ENCODE measurements at places on chromosomes 13 and 19. TPM values are rescaled to one million over a fixed set of nuclear protein-coding genes. Genes with fewer than 3 reads are reported as not detected.

DNA sequence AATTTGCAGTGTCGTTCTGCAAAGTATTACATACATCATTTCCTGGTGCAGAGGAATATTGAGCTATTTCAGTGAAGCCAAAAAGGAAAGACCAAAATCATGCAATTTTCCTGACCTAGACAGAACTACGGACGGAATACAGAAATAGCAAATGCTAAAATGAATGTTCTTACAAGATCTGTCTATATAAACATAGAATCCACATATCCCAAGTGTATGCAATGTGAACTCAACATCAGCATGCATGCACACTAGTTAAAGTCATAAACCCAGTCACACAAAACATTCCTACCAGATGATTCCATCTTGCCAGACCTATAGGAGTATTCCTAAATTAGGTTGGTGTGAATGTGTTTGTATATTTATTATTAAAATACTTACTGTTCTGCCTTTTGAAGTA lies 383.7 kb upstream of the ZNF507 start:
- H3K27me3 ChIP-seq = no peaks in the 10 kb centered on the region
- no peak overlapping the region for H3K27ac ChIP-seq
- H3K4me3 ChIP-seq = no peak overlapping the region
- H3K4me1 ChIP-seq = no peaks in the 10 kb centered on the region
- no peak for DNase-seq
- no peaks in the 10 kb centered on the region for H3K36me3 ChIP-seq

DNA sequence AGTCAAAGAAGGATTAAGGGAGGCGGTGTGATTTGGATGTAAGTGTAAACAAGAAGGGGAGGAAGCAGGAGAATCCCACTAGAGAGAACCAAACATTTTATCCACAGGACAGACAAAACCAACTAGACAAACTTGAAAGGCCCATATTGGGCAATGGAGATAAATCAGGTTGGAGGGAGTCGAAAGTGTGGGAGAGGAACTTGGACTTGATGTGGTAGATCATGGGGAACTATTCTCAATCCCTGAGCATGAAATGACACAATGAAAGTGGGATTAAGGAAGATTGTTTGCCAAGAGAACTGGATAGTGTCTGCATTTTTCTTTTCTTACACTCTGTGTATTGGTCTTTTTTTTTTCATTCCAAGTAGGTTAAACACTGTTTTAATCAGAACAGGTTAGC lies 17.9 kb downstream of the GPR183 start:
- H3K4me1 ChIP-seq = peaks cover 94% of the 10 kb centered on the region
- DNase-seq = no peak
- H3K36me3 ChIP-seq = peaks cover 54% of the 10 kb centered on the region
- H3K4me3 ChIP-seq = no peak overlapping the region

DNA sequence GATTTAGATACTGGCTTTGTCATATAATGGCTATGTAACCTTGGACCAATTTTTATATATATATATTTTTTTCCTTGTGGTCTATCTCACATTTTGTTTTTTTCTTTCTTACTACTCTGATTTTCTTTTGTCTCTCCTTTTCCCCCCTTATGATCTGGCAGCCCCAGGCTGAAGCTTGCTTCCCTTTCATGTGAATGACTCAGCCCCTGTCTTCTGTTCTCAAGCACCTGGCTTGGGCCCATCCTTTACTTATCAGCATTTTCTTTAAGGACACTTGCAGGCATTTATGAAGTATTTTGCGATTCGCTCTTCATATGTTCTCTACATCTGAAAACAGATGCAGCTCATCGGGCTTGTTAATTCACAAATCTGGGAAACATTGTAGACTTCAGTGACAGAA lies 163.6 kb downstream of the SPRY2 start:
- peaks cover 4% of the 10 kb centered on the region for H3K4me1 ChIP-seq
- H3K27ac ChIP-seq = no peak overlapping the region
- no peaks in the 10 kb centered on the region for H3K36me3 ChIP-seq
- no peak overlapping the region for H3K4me3 ChIP-seq

- H3K4me3 ChIP-seq = no peak overlapping the region
- DNase-seq = no peak
- H3K4me1 ChIP-seq = no peaks in the 10 kb centered on the region
- H3K27me3 ChIP-seq = no peaks in the 10 kb centered on the region
- H3K27ac ChIP-seq = no peak overlapping the region
These were observed 777.2 kb downstream of the UQCRFS1 start for GRCh38 chr19:28435551-28436271.

- H3K36me3 ChIP-seq = peaks cover 35% of the 10 kb centered on the region
- H3K27ac ChIP-seq = no peak overlapping the region
- DNase-seq = no peak
- H3K4me3 ChIP-seq = no peak overlapping the region
- no peaks in the 10 kb centered on the region for H3K27me3 ChIP-seq
These were observed 9.6 kb downstream of the TSSK6 start for GRCh38 chr19:19505669-19506326.

DNA sequence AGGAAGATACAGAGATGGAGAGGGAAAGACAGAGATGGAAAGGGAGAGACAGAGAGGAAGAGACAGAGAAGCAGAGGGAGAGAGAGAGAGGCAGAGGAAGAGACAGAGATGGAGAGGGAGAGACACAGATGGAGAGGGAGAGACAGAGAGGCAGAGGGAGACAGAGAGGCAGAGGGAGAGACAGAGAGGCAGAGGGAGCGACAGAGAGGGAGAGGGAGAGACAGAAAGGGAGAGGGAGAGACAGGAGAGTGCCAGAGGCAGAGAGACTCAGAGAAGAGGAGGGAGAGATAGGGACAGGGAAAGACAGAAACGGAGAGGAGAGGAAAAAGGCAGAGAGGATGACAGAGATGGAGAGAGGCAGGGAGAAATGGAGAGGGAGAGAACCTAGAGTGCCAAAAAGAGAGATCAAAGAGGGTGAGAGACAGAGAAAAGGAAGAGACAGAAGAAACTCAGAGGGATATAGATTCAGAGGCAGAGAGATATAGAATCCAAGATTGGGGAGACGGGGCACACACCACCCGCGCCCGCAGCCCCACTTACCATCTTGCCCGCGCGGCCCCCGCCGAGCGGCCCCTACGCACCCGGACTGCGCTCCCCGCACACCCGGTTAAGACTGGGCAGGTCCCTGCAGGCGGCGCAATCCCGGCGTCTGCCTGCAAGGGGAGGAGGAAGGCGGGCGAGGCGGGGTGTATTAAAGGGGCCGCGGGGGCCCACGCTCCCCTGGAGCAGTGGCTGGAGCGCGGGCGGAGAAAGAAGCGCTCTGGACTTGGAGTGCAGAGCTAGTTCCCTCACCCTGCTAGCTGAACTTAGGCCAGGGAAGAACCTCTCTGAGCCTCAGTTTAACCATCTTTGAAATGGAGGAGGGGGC lies 10.7 kb downstream of the TM6SF2 start:
- no peak overlapping the region for H3K4me3 ChIP-seq
- no peak overlapping the region for H3K27ac ChIP-seq
- DNase-seq = no peak
- peaks cover 35% of the 10 kb centered on the region for H3K27me3 ChIP-seq

DNA sequence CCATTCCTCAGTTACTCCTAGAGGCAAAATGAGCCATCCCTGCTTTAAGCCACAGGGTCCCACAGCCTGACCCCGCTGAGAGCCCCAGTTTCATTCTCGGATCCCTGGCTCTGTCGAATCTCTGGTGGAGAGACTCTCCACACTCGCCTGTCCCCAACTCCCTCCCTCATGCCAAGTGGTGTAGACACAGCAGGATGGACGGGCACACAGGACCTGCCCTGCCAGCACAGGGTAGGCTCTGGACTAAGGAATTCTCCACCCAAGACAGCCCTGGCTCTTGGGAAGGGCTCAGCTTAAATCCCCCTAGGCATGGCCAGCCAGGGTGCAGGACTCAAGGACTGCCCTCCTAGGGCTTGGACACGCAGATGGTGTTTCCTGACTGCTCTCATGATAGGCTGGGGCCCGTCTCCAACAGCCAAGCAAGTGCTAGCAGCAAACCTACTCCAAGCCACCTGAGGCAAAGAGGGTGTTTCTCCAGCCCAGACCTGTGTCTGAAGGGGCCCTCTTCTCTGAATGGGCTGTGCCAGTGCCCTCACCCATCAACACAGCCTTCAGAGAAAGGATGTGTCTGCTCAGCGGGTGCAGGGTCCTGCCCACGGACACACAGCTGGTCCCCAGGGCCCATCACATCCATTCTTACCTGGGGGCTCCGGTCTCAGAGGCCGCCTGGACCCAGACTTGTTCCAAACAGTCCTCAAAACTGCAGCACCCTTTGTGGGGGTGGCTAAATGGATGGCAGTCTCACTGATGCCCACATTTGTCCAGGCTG lies 65.3 kb downstream of the PEPD start:
- H3K4me1 ChIP-seq = no peaks in the 10 kb centered on the region
- no peak overlapping the region for H3K27ac ChIP-seq
- H3K27me3 ChIP-seq = no peaks in the 10 kb centered on the region
- H3K4me3 ChIP-seq = no peak overlapping the region
- DNase-seq = no peak

GRCh38 chr13:77979721-77980385 lies 61.2 kb upstream of the EDNRB start:
- H3K27ac ChIP-seq = no peak overlapping the region
- no peaks in the 10 kb centered on the region for H3K36me3 ChIP-seq
- peaks cover 3% of the 10 kb centered on the region for H3K27me3 ChIP-seq
- no peaks in the 10 kb centered on the region for H3K4me1 ChIP-seq

- no peaks in the 10 kb centered on the region for H3K36me3 ChIP-seq
- peaks cover 26% of the 10 kb centered on the region for H3K4me1 ChIP-seq
- H3K4me3 ChIP-seq = peak overlapping the region; percentile 12
- no peak overlapping the region for H3K27ac ChIP-seq
- H3K27me3 ChIP-seq = peaks cover 65% of the 10 kb centered on the region
- DNase-seq = peak; percentile 65
These were observed 204 bp upstream of the PDX1 start for GRCh38 chr13:27919659-27919933.

GRCh38 chr13:109243311-109243951 lies 543.0 kb downstream of the IRS2 start:
- H3K4me3 ChIP-seq = no peak overlapping the region
- no peaks in the 10 kb centered on the region for H3K4me1 ChIP-seq

- no peaks in the 10 kb centered on the region for H3K27me3 ChIP-seq
- H3K4me3 ChIP-seq = no peak overlapping the region
- no peak for DNase-seq
- H3K36me3 ChIP-seq = no peaks in the 10 kb centered on the region
- H3K27ac ChIP-seq = no peak overlapping the region
These were observed 88.7 kb upstream of the PCDH9 start for GRCh38 chr13:67318860-67319259.

DNA sequence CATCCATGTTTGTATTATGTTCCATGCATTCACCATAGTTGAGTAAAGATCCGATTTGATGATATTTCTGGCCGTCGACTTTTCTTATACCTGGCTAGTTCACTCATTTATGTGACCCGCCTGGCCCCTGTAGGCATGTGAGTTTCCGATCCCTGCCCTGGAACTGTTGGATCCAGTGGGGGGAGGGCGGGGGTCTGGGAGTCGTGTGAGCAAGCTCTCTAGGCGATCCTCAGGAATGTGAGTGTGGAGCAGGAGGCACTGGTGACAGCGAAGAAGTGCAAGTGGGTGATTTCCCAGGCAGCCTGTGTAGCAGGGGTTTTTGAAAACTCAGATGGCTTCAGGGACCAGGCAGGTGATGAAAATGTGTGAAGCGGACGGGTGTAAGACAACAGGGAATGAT lies 10.6 kb upstream of the PTOV1 start:
- peaks cover 17% of the 10 kb centered on the region for H3K36me3 ChIP-seq
- no peaks in the 10 kb centered on the region for H3K27me3 ChIP-seq
- H3K4me1 ChIP-seq = no peaks in the 10 kb centered on the region
- H3K27ac ChIP-seq = no peak overlapping the region
- no peak overlapping the region for H3K4me3 ChIP-seq
- no peak for DNase-seq

GRCh38 chr13:39612023-39612637 lies 9.1 kb upstream of the LHFPL6 start:
- H3K27ac ChIP-seq = no peak overlapping the region
- peak; percentile 77 for DNase-seq
- peaks cover 8% of the 10 kb centered on the region for H3K27me3 ChIP-seq

GRCh38 chr13:22789916-22790315 lies 390.9 kb upstream of the SGCG start:
- no peak overlapping the region for H3K27ac ChIP-seq
- no peaks in the 10 kb centered on the region for H3K36me3 ChIP-seq
- H3K27me3 ChIP-seq = peaks cover 7% of the 10 kb centered on the region
- DNase-seq = no peak
- H3K4me1 ChIP-seq = no peaks in the 10 kb centered on the region

DNA sequence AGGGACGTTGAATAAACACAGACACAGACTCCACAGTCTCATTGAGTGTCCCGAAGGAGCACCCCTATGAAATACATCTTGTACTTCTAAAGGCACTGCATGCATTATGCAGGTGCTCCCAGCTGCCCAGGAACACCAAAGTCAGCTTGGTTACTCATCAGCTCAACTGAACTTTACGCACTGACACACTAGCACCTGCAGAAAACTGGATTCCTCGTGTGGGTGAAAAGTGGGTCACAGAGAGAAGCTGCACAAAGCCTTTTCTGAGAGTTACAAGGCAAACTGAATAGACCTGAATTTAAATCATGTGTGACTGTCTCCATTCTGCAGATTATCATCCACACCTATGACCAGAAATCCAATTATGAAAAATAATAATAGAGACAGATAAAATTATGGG lies 527.5 kb upstream of the NBEA start:
- H3K36me3 ChIP-seq = no peaks in the 10 kb centered on the region
- H3K27me3 ChIP-seq = peaks cover 2% of the 10 kb centered on the region
- no peaks in the 10 kb centered on the region for H3K4me1 ChIP-seq
- H3K27ac ChIP-seq = no peak overlapping the region
- DNase-seq = no peak

ZGLP1 gene
- 3.5 TPM for total RNA-seq

SIGLEC5 gene
- total RNA-seq = not detected

OR10H1 gene
- total RNA-seq = not detected

SLC10A2 gene
- not detected for total RNA-seq

CBY2 gene
- total RNA-seq = not detected

ZNF793 gene
- total RNA-seq = 4.7 TPM

Data from activated CD4-positive, alpha-beta T cell treated with anti-CD3 and anti-CD28 coated beads for 36 hours (primary cell).